Uterus (tissue), 4 donors: ENCODE measurements at places on chromosomes 4 and X. TPM values are rescaled to one million over a fixed set of nuclear protein-coding genes. Genes with fewer than 3 reads are reported as not detected.

GRCh38 chr4:183186813-183187212 is 87.8 kb downstream of the WWC2 start:
- no peak for DNase-seq

Gene SH2D1A
- 0.43 TPM for total RNA-seq

Gene MAGEA11
- total RNA-seq = not detected

GRCh38 chr4:151955721-151956380 is 195.0 kb upstream of the GATB start:
- no peak for DNase-seq
